CD4-positive, alpha-beta T cell treated with Interleukin-15 for 4 hours (primary cell): ENCODE measurements at places on chromosomes 11 and 22.

GRCh38 chr11:15890031-15890713 lies 466.2 kb downstream of the SOX6 start:
- DNase-seq, result no peak

DNA sequence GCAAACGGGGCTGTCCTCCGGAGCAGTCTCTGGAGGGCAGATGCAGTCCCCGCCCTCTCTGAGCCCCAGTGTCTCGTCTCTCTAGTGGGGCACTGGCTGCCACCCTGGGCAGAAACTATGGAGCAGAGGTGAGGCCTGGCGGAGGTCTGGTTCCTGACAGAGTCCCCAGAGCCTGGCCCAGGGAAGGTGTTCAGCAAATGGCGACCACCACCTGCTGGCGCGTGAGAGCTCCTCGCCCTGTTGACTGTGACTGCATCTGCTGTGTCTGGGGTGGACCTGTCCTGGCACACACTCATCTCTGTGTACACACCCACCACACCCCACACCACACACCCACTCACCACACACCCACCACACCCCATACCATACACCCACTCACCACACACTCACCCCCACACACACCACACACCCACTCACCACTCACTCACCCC lies 18.3 kb upstream of the TTLL12 start:
- peak; percentile 23 for DNase-seq

- DNase-seq, result no peak
Measured at GRCh38 chr11:75056814-75057213, 39.9 kb downstream of the OR2AT4 start.

DNA sequence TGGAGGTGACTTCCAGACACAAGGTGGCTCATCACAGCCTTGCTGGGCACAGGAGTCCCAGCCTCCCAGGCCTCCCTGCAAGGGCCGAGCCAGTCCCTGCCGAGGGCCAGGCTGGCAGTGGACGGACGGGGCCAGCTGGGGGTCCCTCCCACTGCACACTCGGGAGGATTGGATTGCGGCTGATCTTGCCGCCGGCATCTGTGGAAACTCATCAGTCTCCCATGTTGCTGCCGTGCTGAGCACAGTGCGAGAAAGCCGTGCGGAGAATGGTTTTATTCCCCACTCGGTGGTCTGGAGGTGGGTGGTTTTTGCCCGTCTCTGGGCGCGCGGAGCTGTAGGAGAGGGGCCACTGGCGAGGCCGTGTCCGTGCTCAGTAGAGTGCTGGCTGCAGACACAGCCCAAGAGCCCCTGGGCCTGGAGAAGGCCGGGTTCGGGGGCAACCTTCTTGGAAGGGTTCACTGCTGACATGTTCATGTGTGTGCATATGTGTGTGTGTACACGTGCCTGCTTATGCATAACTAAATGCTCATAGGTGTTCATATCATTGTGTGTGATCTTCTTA lies 1246.4 kb downstream of the BRD1 start:
- no peak for DNase-seq

GRCh38 chr11:134272381-134273316 lies 3.5 kb upstream of the GLB1L3 start:
- no peak for DNase-seq
